Mucosa of gallbladder (tissue), 1 donor: ENCODE measurements at places on chromosomes 12 and 14.
A peak's percentile ranks its signal among the peaks of the same experiment; 100 is the strongest.

GRCh38 chr12:42283739-42284138 lies 42.2 kb downstream of the ZCRB1 start:
- DNase-seq, result no peak

DNA sequence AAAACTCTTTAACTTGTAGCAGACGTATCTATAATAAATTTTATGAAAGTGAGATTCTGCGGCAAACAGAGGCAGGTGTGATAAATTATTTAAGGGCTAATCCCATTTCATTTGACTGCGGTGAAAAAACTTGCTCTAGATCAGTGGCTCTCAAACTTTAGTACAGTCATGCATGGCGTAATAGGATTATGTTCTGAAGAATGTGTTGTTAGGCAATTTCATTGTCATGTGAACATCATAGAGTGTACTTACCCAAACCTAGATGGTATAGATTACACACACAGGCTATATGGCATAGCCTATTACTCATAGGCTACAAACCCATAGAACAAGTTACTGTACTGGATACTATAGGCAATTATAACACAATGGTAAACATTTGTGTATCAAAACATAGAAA lies 83.7 kb downstream of the HEATR5A start:
- no peak for DNase-seq

- peak; percentile 42 for DNase-seq
These were observed 683 bp downstream of the CIPC start for GRCh38 chr14:77098529-77099353.

DNA sequence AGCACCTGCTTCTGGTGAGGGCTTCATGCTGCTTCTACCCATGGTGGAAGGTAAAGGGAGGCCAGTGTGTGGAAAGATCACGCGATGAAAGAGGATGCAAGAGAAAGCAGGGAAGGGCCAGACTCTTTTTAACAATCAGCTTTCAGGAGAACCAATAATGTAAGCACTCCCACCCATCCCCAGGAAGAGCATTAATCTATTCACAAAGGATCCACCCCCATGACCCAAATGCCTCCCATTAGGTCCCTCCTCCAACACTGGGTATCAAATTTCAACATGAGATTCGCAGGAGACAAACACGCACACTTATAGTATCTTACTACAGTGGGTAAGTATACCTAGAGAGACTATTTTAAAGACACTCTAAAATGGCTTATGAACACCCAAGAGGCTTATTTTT lies 80.5 kb upstream of the TMCC3 start:
- no peak for DNase-seq

- DNase-seq, result peak; percentile 69
These were observed 39.0 kb downstream of the ACTN1 start for GRCh38 chr14:68939893-68940613.

- no peak for DNase-seq
These were observed 29.3 kb downstream of the ETV6 start for GRCh38 chr12:11678781-11679180.

- no peak for DNase-seq
These were observed 5.6 kb downstream of the SH2B3 start for GRCh38 chr12:111411185-111411764.
